ENCODE measurements at places on chromosomes 3 and 15. TPM values are rescaled to one million over a fixed set of nuclear protein-coding genes. Genes with fewer than 3 reads are reported as not detected.

The HCLS1 gene
- 0.76 TPM for total RNA-seq

The PIGBOS1 gene
- total RNA-seq, result 4.9 TPM

The TMEM108 gene
- not detected for total RNA-seq

The PPP2R3A gene
- 9.6 TPM for total RNA-seq

The ZBED2 gene
- total RNA-seq, result not detected

The ELP6 gene
- total RNA-seq, result 22.8 TPM

The GOLGA6C gene
- total RNA-seq, result not detected

The DNAH12 gene
- total RNA-seq, result 0.13 TPM

The SLC27A2 gene
- 0.26 TPM for total RNA-seq

The CHRM5 gene
- not detected for total RNA-seq

The MKRN3 gene
- total RNA-seq, result 0.43 TPM

The NANOGP8 gene
- total RNA-seq, result not detected

The PRSS50 gene
- not detected for total RNA-seq

The CAMKV gene
- total RNA-seq, result not detected

The STAB1 gene
- 0.59 TPM for total RNA-seq

The GOLGA6L7 gene
- total RNA-seq, result not detected

The DOCK3 gene
- 0.30 TPM for total RNA-seq

The SPINK8 gene
- not detected for total RNA-seq

The WDR82 gene
- 85.0 TPM for total RNA-seq

The PPIP5K1 gene
- 31.9 TPM for total RNA-seq

The ZBTB38 gene
- total RNA-seq, result 130 TPM

The TIMP4 gene
- total RNA-seq, result 3.2 TPM

The ITGA11 gene
- 190 TPM for total RNA-seq
